ENCODE measurements at places on chromosomes 16 and 17.

- no peak for DNase-seq
These were observed 17.9 kb downstream of the USP7 start for GRCh38 chr16:8945626-8946296.

DNA sequence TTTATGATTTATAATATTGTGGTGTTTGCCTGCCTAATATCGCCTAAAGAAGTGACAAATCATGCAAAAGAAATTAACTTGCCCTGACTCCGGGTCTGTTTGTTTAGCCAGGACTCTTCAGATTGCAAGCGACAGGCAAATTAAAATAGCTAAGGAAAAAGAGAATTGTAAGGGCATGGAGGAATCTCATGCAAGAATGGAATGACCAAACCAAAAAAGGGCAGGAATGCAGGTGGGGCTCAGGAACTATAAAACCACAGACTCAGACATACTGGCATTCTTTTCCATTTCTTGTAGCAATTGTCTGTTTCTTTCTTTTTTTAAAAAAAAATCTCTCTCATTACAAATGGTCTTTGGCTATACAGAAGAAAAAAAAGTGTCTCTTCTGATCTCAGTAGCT is 188.1 kb upstream of the XYLT1 start:
- DNase-seq, result no peak

DNA sequence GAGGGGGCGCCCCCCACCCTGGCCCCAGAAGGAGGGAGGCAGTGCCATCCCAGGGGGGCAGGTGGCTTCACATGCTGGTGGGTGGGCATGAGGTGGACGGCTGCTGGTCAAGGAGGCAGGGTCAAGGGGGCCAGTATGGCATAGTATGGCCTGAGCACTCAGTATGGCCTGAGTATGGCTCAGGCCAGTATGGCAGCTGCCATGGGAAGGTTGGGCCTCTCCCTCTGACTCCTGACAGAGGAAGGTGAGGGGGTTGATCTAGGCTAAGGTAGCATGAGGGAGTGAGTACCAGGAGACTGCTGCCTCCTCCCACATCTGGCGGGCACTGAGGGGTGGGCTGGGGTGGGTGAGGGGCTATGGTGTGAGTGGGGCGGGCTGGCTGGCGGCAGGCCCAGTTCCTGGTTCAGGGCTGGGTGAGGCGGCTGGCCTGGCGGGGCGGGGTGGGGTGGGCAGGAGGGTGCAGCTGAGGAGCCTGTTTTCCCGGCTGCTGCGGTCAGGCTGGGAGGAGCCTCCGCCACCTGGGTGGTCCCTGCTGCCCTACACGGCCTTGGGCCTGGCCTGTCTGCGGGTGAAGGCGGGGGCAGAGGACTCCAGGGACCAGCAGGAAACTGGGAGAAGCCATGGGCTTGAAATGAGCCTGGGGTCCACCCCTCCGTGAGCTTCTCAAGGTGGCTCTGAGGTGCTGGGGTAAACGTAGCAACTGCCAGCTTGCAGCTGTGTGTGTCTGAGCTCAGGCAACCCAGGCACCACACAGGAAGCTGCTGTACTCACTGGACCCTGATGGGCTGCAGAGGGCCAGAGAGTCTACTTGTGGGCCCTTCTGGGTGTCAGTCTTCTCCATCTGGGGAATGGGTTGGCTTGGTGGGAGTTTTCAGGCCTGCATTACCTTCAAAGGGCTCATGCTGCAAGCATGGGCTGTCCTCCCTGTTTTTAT is 57.0 kb downstream of the RAI1 start:
- DNase-seq, result no peak

DNA sequence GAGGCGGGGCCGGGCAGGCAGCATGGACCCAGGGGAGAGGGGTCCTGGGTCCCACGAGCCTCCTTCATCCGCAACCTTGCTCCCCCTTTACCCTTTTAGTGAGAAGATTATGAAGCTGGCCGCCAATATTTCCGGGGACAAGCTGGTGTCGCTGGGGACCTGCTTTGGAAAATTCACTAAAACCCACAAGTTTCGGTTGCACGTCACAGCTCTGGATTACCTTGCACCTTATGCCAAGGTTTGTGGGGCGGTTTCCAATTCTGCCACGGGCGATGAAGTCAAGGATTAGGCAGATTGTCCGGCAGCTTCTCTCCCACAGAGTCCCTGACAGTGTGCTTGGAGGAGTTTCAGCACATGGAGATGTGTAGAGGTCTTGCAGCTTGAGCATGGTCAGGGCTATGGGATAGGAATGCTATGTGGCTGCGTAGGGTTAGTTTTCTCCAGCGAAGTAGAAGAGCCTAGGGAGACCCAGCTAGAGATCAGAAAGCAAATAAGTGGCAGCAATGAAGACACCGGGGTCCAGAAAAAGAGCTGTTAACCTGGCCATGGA is 598 bp downstream of the NIP7 start:
- DNase-seq, result no peak

DNA sequence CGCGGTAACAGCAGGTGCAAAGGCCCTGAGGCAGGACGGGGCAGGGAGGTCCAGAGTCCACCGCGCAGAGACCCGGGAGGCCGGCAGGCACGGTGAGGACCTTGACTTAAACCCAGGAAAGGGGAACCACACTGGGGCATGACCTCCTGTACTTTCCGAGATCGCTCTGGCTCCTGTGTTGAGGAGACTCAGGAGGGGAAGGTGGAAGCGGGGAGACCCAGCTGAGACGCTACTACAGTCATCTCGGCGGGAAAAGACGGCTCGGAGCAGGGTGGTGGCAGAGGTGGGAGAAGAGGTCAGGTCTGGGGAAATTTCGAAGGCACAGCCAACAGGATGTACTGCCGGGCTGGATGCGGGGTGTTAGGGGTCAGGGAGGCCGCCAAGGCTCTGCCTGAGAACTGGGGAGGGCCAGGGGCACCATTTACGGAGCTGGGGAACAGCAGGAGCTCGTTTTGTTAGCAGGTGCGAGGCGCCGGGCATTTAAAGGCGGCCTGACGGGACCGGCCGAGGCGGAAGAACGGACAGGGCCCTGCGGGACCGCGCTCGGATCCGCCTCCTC is 22.3 kb downstream of the NPTX1 start:
- no peak for DNase-seq

- no peak for DNase-seq
These were observed 13.0 kb upstream of the USP10 start for GRCh38 chr16:84686707-84687298.

GRCh38 chr17:29237476-29238132 is 9.1 kb upstream of the CRYBA1 start:
- DNase-seq, result no peak

DNA sequence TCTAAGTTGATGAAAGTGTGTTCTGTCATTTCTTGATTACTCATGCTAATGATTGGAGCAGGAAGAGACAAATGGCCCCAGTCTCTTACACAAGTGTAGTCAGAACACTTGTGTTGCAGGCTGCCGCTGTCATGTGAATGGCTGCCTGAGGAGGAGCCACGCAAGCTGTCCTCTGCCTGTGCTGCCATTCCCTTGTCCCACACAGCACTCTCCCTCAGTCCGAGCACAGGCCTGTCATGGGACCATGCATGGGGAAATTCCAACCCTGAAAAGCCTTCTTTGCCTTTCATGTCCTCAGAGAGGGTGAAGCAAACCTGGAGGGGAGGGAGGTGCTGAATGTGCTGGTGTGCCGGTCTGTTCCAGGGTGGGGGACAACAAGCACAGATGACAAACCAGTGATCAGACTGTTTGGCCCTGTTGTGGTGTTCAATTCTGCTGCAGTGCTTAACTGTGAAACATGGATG is 109.4 kb downstream of the MRTFB start:
- no peak for DNase-seq

- peak; percentile 86 for DNase-seq
These were observed 4.7 kb downstream of the PDE6G start for GRCh38 chr17:81651692-81652091.

DNA sequence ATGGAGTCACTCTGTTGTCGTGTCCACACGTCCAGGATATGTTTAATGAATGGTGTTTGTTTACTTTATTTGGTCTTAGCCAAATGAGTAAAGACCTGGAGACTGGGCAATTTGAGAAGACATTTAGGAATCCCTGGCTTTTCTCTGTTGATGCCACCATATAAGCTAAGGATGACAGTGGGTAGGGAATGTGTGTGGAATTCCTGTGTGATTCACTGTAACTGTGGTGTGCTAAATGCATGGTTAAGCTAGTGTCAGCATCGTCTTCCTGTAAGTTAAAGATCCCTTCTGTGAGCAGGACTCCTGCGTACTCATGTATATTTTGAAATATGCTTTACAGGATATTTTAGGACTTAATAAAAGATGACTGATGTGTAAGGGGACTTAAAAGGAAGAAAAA is 26.4 kb downstream of the GOSR1 start:
- no peak for DNase-seq

GRCh38 chr17:2095536-2095910 is 40.6 kb downstream of the HIC1 start:
- no peak for DNase-seq

DNA sequence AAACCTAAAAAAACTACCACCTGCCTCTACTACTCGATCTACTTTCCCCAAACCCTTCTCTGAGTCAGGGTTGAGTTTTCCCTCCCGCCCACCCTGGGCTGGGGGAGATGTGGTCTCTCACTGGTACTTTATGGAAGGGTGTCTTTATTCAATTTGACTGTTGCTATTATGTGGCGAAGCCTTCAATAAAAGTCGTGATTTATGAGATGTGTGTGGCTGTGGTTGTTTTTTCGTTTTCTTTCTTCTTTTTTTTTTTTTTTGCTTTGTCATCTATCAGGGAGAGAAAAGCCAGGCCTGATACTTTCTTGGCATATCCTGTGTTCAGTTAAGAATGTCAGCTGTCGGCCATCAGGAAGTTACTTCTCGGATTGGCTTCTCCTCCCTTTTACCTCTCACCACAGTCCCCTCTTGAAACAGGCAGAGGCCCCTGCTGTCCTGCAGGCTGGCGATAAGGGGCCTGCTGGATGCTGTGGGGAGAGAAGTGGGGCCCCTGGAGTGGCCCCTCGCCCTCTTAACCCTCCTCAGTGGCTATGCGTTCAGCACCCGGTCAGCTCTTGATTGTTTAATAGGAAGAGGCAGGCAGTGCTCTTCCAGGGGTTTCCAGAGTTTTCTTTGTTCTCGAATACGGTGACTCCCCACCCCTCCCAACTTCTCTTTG is 123.0 kb downstream of the MSI2 start:
- no peak for DNase-seq

DNA sequence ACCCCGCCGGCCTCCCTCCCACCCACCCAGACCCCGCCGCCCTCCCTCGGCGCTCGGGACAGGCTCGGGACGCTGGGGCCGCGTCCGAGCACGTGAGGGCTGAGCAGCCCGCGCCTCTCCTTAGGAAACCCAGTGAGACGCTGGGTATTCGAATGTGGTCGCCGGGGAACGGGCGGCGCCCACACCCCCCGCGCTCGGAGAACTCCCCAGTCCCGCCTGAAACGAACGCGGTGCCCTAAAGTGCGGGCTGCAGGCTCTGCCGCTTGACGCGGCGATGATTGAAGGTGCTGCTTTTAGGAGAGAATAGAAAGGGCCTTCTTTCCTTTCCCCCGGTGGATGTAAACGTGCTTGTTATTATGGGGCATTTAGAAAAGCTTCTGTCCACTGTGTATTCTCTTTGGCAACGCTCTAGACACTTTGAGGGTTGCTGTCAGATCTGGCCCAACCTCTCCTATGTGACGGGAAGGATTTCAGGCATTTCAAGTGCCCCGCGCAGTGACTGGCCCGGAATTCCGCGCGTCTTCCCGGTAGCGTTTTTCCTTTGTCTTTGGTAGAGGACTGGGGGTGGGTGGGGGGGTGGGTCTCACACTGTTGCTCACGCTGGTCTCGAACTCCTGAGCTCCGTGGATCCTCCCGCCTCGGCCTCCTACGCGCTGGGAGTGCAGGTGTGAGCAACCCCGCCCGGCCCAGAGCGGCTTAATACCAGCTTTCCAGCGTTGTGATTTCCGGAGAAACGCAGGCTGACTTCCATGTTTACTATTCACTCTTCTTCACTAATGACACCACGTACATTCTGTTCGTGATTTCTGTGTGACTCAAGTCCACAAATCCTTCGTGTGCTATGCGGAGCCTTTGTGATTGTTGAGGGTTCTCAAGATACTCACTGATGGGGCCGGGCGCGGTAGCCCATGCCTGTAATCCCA is 21.8 kb upstream of the FOXK2 start:
- no peak for DNase-seq

DNA sequence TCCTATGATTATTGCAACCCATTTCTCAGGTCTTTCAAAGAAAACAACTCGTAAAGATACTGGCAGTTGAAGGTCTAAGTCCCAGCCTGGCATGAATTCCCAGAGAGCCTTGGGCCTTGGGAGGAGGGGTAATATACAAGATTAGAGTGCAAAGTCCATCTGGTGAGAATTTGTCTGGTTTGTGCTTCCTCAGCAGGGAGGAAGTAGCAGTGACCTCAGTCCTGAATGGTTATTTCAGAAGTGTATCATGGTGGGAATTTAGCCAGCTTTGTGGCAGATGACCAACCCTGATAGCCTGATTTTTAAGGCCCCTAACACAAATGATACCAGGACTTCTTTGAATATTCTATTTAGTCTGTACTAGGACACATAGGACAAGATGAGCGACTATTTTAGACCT is 151.2 kb upstream of the TBX2 start:
- DNase-seq, result no peak

- no peak for DNase-seq
These were observed 2.7 kb downstream of the C16orf87 start for GRCh38 chr16:46828292-46828691.

DNA sequence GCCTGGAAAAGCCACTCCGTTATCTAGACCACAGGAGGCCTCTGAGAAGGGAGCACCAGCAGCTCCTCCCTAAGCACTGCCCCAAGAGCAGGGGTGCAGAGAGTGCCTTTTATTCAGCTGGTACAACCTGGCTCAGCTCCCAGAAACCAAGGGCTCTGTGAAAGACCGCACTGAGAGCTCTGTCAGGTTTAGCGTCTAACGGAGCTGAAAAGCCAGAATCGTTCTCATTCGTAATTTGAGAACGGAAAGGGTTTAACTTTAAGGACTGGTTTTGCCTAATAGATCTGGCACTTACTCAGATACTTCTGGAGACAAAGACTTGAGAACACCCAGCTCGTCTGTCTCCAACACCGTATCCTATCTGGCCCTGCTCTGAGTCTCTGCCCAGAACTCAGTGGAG is 13.5 kb downstream of the MPG start:
- DNase-seq, result no peak

GRCh38 chr17:65984299-65984698 is 207.6 kb downstream of the CEP112 start:
- DNase-seq, result no peak

GRCh38 chr16:29702269-29702668 is 23.3 kb downstream of the QPRT start:
- no peak for DNase-seq
